Ureter (tissue), 1 donor: ENCODE measurements at places on chromosomes 1 and 21. TPM values are rescaled to one million over a fixed set of nuclear protein-coding genes. Genes with fewer than 3 reads are reported as not detected.

DNA sequence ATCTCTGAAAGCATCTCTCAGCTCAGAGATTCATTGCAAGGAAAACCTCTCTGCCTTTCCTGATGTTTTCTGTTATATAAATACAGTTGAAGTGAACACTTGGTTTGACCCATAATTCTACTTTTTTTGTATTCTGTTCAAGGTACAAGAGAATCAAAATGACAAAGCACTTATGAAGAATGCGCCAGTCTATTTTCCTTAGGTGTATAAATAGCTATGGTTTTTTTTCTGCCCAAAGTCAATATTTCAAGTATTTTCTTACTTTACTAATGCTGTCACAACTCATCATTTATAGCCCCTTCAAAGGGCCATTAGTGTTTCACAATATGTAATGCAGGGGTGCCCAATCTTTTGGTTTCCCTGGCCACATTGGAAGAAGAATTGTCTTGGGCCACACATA is 142.5 kb upstream of the C1orf105 start:
- no peak for DNase-seq

Gene SLC5A9
- total RNA-seq: 0.31 TPM

GRCh38 chr1:201785291-201785690 is 43.7 kb upstream of the IPO9 start:
- DNase-seq: no peak

Gene SH2D5
- 0.49 TPM for total RNA-seq

GRCh38 chr1:41718497-41718896 is 200.2 kb downstream of the HIVEP3 start:
- no peak for DNase-seq

GRCh38 chr1:12448746-12449177 is 169.2 kb downstream of the DHRS3 start:
- DNase-seq: no peak
